ENCODE measurements at places on chromosomes 11 and 22. TPM values are rescaled to one million over a fixed set of nuclear protein-coding genes. Genes with fewer than 3 reads are reported as not detected.

MS4A6E gene
- not detected for total RNA-seq

RAG2 gene
- total RNA-seq = not detected

ASCL2 gene
- total RNA-seq = 0.21 TPM

CSF2RB gene
- under 0.01 TPM for total RNA-seq

HBE1 gene
- total RNA-seq = not detected

KRTAP5-1 gene
- total RNA-seq = not detected

KDM4D gene
- total RNA-seq = 0.78 TPM

ZC3H7B gene
- total RNA-seq = 57.0 TPM

MMP13 gene
- 0.07 TPM for total RNA-seq

STX3 gene
- total RNA-seq = 56.0 TPM

USP35 gene
- 7.1 TPM for total RNA-seq

ZBTB16 gene
- total RNA-seq = under 0.01 TPM

OR51B2 gene
- not detected for total RNA-seq

TPCN2 gene
- total RNA-seq = 7.5 TPM
